ENCODE measurements at places on chromosomes 6 and 20.

- no peak for DNase-seq
Observed at GRCh38 chr20:10271494-10272219, 53.0 kb downstream of the SNAP25 start.

- DNase-seq: no peak
Observed at GRCh38 chr6:153957394-153957793, 81.6 kb upstream of the OPRM1 start.

- no peak for DNase-seq
Observed at GRCh38 chr6:167925026-167925425, 72.4 kb upstream of the KIF25 start.

DNA sequence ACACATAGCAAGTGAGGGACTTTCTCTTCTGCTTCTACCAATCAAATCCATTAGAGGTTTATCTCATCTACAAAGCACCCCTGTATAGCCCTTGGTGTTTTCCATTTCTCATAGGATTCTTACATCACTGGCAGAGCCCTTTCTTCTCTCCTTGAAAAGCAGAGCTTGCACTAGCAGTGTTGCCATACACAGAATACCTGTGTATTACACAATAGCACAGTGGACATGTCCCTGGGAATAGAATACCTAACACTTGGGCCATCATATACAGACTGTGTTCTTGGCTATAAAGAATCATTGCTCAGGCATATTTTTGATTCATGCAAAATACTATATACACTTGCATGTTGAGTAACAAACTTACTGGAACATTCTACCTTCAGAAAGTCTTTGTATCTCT is 582.0 kb downstream of the KIF16B start:
- DNase-seq: no peak

- DNase-seq: no peak
Observed at GRCh38 chr6:150001295-150002008, 23.9 kb downstream of the RAET1L start.

DNA sequence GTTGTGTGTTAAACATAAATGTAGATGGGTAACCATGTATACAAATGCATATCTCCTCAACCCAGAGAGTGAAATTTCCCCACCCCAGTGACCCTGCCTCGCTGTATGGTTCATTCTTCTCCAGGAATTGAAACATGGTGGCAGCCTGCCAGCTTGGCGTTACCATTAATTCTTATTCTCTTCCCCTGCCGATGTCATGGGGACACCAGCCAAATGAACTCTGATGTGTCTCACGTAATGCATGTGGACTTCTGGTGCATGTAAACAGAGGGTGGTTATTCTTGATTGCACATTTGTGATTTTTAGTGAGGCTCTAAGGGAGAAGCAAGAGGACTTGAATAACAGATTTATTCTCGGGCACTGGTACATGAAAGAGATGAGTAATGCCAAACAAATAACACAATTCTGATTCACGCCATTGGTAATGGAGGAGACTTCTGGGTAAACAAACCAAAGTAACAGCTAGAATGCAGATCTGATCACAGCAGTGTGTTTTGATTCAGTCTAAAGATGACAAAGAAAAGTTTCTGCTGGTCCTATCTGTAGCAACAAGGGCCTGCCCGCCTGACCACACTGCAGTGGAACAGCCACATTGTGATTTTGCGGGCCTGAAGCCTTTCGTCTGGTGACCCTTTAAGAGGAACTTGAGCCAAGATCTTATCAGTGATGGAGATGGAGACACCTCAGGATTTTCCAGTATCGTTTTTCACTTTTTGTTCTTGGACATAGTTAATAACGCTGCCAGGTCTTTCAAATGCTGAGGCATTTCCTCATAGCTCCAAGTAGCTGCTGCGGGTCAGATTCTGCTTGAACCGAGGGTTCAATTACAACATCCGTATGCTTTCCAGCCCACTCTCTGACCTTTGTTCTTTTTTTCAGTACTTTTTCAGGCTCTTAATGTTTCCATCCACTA is 171.8 kb upstream of the AKAP12 start:
- no peak for DNase-seq

DNA sequence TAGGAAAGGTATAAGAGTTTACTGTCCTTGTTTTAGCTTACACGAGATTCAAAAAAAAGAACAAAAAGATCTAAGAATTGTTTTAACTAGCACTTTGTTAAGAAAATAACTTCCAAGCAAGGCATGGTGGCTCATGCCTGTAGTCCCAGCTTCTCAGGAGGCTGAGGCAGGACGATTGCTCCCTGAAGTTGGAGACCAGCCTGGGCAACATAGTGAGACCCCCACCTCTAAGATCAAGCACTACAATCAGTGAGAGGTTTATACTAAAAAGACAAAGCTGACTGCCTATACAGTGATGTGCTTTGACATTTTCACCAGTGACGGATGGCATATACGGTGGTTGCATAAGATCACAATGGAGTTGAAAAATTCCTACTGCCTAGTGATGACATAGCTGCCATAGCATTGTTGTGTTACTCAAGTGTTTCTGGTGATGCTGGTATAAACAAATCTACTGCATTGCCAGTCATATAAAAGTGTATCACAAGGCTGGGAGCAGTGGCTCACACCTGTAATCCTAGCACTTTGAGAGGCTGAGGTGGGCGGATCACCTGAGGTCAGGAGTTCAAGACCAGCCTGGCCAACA is 68.6 kb downstream of the B4GALT5 start:
- DNase-seq: no peak

DNA sequence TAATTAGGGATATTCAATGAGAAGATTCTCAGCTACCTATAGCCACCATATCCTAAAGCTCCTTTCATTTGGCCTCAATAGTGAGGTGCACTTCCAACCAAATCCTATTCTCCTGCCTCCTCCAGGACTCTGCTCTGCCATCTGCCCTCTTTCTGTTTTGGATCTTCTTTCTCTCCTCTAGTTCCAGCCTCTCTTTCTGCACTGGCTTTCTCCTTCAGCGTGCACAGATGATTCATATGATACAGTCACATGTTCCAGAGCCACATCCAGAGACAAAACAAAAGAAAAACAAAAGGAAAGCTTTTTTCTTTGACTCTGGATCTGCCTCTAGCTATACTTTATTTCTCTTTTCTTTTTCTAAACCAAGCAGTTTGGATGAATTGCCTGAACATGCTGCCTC is 531.9 kb upstream of the MAN1A1 start:
- DNase-seq: no peak

GRCh38 chr6:29872791-29873190 is 45.2 kb downstream of the HLA-G start:
- DNase-seq: no peak
